ENCODE measurements at places on chromosomes 4 and X.

DNA sequence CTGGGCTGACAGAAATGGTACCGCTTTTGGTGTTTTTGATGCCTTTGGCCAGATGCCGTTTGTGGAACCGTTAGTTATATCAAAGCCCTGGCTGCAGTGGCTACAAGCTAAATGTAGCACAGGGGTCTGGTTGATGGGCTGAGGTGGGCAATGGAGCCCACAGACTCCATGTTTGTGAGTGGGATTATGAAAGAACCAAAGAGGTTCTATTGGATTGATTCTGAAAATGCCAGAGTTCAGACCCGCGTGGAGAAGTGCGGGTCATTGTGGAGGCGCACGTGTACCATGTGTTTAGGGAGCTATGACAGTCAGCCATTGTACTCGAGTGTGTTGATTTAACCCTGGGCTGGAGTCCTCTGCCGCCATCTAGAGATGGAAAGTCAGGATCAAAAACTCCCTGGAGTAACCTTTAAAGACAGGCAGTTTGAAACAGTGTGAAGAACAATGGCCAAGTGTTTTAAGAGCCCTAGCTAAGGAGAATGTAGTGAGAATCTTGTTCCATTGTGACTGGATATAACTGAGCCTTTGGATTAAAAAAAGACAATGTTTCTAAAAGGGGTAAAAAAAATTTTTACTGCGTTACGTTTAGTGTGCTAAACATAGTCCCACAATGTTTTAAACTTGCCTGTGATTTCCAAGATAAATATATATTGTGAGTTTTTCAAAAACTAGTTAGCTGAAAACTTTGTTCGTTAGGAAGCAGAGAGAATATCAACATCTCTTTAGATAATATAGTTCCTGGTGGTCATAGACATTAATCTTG lies 12.7 kb downstream of the ART3 start:
- peak; percentile 82 for DNase-seq

GRCh38 chrX:104112326-104112951 lies at the start of gene ZCCHC18:
Gene ZCCHC18 (plus strand): TSS chrX:104112523. CDS start chrX:104114112, 1,589 bp downstream.
- DNase-seq = peak; percentile 97

DNA sequence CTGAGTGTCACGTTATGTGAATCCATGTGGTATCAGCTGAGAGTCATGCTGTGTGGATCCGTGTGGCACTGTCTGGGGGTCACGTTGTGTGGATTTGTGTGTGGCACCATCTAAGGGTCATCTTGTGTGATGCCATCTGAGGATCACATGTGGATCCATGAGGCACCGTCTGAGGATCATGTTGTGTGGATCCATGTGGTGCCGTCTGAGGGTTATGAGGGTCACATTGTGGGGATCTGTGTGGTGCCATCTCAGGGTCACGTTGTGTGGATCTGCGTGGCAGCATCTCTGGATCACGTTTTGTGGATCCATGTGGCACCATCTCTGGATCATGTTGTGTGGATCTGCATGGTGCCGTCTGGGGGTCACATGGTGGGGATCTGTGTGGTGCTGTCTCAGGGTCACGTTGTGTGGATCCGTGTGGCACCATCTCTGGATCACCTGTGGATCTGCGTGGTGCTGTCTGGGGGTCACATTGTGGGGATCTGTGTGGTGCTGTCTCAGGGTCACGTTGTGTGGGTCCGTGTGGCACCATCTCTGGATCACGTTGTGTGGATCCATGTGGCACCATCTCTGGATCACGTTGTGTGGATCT lies 6.9 kb downstream of the PDE6B start:
- no peak for DNase-seq

DNA sequence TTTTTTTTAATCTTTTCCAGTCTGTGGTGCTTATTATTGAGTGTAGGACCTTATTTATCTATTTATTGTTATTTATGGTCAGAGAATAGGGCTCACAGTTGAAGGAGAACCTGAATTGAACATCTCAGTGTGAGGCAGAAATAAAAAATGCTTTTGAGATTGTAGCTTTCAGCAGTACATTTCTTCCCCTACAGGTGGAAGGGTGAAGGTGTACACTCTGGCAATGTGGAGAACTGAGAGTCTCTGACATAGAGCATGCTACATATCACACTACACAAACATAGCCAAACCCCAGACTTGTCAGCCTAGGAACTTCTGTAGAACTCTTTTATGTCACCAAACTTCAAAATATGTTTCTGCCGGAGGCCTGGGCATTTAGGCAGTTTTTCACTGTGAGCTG lies 140.2 kb downstream of the STIM2 start:
- no peak for DNase-seq

DNA sequence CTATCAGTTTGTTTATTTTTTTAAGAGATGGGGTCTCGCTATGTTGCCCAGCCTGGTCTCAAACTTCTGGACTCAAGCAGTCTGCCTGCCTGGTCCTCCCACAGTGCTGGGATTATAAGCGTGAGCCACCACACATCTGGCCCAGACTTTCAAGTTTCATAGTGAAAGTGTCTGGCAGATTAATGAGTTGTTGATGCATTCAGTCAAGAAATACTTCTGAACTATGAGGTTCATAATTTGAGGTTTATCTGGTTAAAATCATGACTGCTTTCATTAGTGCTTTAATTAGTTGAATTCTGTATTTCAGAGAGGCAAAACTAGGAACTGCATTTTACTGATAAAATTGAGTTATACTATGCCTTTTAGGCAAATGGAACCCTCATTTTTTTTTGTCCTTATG lies 638.6 kb downstream of the RPA4 start:
- no peak for DNase-seq

- DNase-seq = no peak
These were observed 29.3 kb downstream of the CLCN5 start for GRCh38 chrX:49951524-49952193.

DNA sequence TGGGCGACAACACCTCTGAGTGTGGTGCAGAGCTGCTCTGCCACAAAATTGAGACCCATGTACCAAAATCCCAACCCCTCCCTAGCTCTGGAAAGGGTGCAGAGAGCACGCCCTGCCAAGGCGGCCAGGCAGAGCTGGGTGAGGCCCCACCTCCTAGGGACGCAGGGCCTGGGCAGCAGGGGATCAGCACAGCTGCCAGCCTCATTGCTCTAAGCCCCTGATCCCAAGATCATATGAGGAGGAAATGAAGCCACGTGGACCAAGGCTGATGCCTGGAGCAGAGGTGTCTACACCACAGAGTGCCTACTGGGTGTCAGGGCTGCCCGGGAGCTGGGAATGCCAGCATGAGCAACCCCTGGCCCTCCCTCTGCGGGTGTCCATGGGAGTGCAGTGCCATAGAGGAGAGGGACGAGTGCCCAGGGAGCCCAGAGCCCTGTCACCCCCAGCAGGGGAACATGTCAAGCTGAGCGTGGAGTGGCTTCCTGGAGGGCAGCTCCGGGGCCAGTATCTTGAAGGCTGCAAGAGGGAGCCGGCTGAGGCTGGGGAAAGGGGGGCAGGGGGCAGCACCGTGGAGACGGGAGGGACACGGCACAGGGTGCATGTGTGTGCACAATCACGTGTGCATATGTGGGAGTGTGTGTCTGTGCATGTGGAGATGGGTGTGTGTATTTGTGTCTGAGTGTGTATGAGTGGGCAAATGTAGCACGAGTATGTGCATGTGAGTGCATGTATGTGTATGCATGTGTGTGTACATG lies 63.9 kb upstream of the PSAPL1 start:
- DNase-seq = no peak

DNA sequence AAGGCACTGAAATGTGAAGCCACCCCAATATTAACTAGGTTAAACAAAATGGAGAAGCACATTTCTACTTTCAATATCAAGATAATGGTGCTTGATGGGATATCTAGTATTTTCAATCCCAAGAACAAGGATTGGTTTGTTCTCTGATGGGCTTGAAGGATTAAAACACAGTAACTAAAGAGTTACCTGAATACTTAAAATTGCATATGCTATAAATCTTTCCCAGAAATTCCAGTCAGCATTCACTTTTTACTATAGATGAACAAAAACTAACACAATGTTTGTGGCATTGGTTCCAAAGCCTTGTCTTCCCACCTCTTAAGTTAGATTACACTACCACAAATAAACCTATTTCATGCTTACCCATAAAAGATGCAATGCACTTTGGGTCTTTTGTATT lies 3.9 kb upstream of the PCDH10 start:
- no peak for DNase-seq

DNA sequence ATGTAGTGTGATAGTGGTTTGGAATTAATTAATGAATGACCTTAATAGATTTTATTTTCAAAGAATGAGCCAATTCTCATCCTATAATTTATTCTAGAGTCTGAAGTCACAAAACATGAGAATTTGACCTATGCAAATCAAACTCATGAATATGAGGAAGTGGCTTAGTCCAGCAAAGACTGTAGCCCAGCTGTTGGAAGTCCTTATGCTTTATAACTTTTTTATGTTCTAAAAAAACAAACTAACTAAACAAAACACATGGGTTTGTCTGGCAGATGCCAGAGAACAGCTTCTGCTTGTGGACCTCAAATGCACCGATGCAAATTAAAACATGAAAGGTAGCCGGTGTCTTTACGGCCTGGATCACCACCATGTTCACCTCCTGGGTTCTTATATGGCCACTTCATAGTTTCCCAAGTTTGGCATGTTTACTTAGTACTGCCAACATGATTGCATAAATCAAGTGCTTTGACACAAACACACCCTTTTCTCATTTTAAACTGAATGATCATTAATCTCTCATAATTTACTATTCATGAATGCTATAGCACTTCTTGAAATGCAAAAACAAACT lies 277.4 kb downstream of the PAPSS1 start:
- DNase-seq = no peak

- DNase-seq = peak; percentile 58
These were observed 252.8 kb upstream of the SLC7A11 start for GRCh38 chr4:138494931-138495330.

- no peak for DNase-seq
These were observed 9.2 kb upstream of the UBE2D3 start for GRCh38 chr4:102836596-102836995.

- no peak for DNase-seq
These were observed 59.1 kb upstream of the MAGEA10 start for GRCh38 chrX:152197465-152197864.

- no peak for DNase-seq
These were observed 544.0 kb upstream of the AGA start for GRCh38 chr4:177986236-177986635.

GRCh38 chr4:40842318-40842717 lies 92.6 kb downstream of the NSUN7 start:
- DNase-seq = no peak

DNA sequence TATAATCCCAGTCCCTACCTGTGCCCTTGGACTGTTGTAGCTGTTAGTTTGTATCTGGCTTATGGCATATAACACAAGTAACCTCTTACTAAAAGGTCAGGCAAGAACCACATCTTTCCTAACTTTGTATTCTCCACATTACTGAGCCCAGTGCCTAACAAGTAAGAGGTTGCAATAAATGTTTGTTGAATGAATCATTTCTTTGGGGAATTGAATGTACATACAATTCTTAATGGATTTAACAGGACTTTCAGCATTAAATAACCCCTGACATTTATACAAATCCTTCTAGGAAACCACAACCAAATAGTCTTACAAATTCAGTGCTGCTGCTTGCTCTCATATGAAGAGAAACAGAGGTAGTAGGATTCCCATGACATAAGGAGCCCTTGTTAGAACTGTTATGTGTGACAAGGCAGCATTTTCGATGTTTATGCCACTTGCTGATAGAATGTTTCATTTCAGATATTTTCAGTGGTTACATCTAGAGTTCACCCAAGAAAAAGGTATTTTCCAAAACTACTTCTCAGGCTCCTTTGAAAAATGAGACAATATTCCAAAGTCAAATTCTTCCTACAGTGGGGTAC lies 62.0 kb downstream of the MBNL3 start:
- DNase-seq = no peak

DNA sequence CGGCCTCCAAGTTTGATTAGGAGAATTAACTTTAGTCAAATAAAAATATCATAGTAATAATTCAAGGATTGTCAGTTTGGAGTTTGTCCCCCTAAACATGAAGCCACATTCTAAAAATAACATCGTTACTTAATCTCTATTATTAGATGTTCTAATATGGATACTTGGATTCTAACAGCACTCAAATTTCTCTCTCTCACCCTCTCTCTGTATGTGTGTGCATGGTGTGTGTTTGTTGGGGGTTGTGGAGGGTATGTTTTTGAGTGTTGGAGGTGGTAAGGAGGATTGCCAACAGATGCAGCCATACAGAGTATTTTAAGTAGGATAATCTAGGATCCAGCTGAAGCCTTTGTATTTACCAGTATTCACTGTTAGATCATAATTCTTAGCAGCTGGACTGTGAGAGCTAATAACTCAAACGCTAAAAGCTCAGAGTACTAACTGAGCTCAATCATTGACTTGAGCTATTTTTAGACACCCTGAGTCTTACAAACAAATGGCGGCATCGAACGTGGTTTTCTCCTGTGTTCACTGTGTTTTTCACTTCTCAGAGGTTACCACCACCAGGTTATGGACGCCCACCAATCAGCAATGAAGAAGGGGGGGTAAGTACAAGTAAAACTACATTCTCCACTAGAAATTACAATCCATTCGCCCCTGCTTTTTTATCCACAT lies 8.8 kb downstream of the ENAM start:
- no peak for DNase-seq

- no peak for DNase-seq
These were observed 325 bp upstream of the PF4V1 start for GRCh38 chr4:73852771-73853170.

DNA sequence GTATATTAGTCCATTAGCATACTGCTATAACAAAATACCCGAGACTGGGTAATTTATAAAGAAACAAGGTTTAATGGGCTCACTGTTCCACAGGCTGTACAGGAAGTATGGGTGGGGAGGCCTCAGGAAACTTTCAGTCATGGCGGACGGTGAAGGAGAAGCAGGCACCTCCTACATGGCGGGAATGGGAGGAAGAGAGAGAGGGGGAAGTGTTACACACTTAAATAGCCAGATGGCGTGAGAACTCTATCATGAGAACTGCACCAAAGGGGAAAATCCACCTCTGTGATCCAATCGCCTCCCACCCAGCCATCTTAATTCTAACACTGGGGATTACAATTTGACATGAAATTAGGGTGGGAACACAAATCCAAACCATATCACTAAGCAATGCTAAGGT lies 98.9 kb upstream of the SH3RF1 start:
- peak; percentile 10 for DNase-seq

Measured in ELF-1 (cell line).